Stimulated activated CD4-positive, alpha-beta T cell treated with anti-CD3 and anti-CD28 coated beads, Interleukin-4, amount 100 ng/mL, for 4 hours (primary cell): ENCODE measurements at places on chromosomes 7 and 10.

GRCh38 chr10:92942226-92942625, 93.9 kb downstream of the EXOC6 start:
- DNase-seq = no peak

- DNase-seq = no peak
Observed at GRCh38 chr7:12913002-12913401, 225.6 kb downstream of the ARL4A start.

- DNase-seq = no peak
Observed at GRCh38 chr7:7565746-7566650, 686 bp upstream of the MIOS start.

DNA sequence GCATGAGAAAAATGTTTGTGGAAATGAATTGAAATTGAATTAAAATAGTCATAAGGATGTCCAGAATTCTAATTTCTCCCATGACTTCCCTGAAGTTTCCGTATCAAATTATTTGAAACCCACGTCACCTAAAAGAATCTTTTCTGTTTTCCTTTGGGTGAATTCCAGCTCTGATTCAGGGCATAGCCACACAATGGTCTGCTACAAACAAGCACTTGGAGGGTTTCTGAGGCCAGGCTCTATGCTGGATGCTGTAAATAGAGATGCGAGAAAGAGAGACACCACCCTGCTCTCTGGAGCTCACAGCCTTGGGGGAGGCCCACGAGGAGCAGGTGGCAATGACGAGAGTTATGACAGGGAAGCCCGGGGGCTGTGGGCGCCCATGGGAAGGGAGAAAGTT, 33.6 kb downstream of the GHRHR start:
- DNase-seq = no peak

DNA sequence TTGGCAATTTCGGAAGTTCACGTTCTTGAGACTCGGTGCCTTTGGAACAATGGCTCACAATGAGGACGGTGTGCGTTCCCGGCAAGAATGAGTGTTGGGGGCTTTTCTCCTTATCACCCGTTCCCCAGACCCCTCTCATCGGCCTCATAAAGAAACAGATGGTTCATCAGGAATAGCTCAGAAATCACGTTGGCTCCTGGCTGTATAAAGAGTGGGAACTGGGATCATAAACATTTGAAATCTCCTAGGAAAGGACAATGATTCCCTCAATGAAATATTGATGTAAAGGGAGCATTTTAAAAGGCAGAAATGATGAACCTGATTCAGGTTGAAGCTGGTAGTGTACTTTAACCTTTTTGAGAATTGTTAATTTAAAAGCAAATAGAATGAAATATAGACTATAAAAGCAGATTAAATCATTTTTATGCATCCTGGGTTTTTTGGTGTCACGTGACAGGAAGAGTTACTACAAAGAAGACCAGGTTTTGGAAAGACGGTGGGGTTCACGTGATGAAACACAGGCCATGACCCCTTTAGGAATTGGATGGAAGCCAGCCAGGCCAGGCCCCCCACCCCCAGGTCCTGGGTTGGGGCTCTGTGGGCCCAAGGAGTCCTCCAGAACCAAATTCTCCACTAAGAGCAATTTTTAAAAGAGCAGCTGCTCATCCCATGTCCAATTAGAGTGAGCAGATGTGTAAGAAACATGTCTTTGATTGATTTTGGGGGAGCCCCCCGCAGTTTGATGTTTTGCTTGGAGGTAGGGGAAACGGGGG, 63.0 kb downstream of the CUX1 start:
- no peak for DNase-seq

- no peak for DNase-seq
Observed at GRCh38 chr7:142440219-142440905, 182.5 kb upstream of the PRSS58 start.

GRCh38 chr10:101273741-101274140, 44.5 kb upstream of the LBX1 start:
- DNase-seq = no peak
